ENCODE measurements at places on chromosomes 6 and 20.

GRCh38 chr20:56873836-56874235 is 244.7 kb downstream of the TFAP2C start:
- no peak for DNase-seq

DNA sequence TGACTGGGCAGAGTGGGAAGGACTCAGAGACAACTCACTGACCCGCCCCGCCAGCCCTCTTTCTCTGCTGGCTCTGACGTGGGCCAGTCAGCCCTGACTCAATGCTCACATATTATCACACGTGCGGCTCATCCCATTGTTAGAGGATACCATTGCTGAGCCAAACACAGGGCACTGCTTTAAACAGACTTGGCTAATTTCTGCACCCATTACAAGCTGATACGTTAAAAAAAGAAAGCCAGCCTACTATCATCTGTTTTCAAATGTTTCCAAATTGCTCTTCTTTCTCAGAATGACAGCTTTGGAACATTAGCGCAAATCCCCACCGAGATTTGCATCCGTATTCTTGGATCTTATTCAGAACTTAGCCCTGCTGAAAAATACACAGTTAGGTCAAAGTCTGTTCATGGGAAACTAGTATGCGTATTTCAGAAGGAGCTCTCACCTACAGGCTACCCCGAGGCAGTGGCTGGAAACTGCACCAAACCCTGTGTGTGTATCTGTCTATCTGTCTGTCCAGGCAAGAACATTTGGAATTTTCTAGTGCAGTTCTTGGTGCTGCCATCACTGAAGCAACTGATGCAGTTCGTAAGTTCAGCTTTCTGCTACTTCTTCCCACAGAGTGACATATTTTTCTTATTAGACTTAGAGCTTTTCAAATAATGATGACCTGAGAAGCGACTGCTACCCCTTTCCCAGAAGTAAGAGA is 32.8 kb downstream of the RAMACL start:
- DNase-seq, result no peak

- no peak for DNase-seq
Measured at GRCh38 chr6:133550026-133550425, 308.9 kb downstream of the EYA4 start.

- no peak for DNase-seq
Measured at GRCh38 chr6:3360727-3361045, 96.2 kb downstream of the SLC22A23 start.

DNA sequence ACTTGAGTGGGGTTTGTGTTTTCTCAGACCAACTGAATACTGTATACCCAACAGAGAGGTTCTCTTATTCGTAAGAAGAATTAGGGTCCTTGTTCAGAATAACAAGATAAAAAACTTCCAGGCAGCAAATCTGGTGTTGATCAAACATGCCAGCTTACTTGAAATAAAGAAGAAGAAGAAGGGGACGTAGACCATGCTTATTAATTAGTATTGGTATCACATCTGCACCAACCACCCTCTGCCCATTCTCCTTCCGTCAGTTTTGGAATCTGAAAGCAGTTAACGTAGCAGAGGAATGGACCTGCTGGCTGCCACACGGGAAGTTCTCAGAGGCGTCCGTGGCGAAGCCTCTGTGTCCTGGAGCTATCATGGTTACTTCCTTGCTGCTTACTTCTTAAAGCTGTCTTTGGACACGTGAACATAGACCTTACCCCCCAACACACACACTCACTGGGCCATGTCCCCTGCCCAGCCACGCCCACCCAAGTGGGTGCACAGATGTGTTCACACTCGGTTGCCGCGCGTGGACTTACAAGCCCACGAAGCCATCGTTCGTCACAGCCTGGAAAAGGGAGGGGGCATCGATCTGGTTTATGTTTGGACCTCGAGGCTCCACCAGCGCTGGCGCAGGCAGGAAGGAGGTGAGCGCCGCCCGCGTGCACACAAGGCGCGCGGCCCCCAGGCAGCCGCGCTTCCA is 4.1 kb upstream of the DLL1 start:
- DNase-seq, result no peak

GRCh38 chr6:25327432-25327831 is 48.3 kb downstream of the CARMIL1 start:
- DNase-seq, result no peak

DNA sequence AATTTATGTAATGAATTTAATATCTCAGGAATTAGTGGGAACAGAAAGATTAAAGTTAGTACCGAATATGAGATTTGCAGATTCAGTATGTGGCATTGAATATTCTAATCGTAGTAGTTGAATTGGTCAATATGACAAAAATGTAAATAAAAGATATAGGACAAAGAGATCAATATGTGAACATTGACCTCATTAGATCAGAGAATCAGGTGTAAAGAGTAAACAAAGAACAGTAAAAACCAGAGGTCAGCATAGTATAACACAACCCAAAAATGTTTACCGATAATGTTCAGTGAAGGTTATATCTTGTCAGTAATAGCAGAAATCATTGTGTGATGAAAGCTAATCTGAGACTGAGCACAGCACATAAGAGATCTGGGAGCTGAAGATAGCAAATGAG is 152.0 kb downstream of the FAM83B start:
- DNase-seq, result no peak

DNA sequence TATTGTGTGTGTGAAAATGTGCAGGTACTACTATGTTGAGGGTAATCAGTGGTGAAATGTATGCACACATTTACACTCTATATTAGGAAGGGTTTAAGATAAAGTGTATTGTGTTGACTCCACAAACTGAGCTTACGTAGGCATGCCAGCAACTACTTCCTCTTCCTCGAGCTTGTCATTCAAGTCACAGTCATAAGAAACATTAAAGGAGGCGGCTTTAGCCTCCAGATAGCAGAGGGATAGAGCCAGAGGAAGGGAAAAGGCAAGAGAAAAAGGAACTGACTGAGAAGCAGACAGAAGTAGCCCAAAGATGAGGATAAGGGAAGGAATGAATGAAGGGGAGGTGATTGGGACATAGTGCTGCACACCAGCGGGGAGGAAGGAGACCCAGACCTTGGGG is 55.2 kb downstream of the SMLR1 start:
- no peak for DNase-seq

- DNase-seq, result no peak
Measured at GRCh38 chr6:91415031-91415605, 828.2 kb upstream of the MAP3K7 start.

GRCh38 chr6:10526156-10526555 is 5.0 kb downstream of the GCNT2 start:
- DNase-seq, result no peak

DNA sequence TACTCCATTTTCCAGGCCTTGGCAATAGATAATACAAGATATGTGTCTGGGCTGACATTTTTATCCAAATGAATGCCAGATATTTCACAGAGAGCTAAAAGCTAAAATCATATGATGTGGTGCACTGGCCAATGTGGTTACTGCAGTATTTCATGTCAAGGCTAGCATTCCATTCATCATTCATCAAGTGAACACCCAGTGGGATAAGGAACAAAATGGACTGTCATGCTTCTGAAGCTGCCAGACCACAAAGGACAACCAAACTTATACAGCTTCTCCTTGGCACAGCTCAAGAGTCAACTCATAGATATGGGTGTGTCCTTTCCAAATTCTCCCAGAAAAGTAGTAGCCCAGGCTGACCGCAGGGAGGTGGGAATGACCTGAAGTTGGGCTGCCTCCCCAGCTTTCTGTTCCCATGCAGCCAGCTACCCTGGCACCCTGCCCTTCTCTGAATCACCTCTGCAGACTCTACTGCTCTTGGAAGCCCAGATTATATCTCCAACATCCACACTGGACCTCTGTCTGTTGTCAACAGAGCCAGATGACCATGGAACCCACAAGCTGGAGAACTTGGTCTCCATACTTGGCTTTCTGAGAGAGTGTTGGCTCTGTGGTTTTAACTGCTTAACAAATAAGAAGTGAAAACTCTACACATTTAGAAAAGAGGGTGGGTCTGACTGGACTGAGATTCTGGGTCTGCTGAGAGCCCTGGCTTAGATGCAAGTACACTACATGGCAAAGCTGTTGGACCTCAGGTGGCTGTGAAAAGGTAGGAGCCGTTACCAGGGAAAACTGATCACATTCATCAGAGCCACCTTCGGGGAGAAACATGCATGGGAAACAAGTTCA is 122.8 kb downstream of the ALDH8A1 start:
- no peak for DNase-seq

DNA sequence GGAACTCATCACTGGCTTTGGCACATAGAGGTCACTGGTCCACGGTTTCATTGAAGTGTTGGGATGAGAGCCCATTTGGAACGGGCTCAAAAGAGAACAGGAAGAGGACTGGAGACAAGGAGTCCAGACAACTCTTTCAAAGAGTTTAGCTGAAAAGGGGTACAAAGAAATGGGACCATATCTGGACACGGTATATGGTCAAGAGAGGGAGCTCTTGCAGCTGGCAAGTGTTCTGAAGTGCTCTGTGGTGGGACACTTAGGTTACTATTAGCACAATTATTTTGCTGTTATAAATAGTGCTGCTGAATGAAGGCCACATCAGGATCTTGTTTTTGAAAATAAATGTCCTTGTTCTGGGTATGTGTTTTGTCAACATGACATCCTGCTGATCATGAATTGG is 4.6 kb downstream of the SGK2 start:
- no peak for DNase-seq

DNA sequence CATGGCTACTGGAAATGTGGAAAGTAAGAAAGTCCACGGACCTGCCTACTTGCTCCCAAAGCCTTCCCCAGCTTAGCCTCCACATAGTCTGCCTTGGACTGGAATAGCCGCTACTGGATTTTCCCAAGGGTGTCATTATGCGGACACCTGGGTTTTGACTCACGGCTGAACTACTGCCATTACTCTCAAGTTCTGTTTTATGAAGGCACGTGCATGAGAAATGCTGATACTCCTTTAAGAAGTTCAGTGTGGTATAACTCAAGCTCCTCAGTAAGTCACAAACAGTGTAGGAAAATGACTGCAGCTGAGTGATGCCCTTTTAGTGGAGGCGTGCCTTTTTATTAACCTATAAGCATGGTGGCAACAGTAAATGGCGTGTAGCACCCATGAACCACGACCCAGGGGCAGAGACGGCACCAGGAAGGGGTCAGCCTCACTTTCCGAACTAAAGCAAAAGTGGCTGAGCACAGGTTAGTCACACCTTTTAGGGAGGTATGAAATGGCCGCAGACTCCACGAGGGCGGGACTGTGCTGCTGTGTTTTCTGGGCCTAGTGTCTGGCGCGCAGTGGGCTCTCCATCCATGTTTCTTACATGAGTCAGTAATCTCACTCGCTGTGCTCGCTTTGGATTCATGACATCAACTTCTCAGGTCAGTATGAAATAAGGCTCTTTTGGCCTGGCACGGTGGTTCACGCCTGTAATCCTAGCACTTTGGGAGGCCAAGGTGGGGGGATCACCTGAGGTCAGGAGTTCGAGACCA is 23.9 kb downstream of the PSMG4 start:
- no peak for DNase-seq

DNA sequence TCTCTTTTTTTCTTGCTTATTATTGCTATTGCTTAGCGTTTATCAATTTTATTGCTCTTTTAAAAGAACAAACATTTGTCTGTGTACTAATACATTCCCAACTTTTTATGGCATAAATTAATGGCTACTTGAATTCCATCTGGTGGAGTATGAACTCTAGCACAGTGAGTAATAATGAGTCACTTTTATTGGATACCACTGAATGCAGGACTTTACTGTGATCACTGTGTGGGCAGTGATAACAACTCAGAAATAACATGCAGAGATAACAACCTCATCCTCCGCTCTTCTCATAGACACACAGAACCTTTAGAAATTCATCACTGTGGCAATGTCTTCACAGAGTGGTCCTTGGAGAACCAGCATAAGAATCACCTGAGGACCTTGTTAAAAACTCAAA is 174.9 kb upstream of the PRND start:
- no peak for DNase-seq

DNA sequence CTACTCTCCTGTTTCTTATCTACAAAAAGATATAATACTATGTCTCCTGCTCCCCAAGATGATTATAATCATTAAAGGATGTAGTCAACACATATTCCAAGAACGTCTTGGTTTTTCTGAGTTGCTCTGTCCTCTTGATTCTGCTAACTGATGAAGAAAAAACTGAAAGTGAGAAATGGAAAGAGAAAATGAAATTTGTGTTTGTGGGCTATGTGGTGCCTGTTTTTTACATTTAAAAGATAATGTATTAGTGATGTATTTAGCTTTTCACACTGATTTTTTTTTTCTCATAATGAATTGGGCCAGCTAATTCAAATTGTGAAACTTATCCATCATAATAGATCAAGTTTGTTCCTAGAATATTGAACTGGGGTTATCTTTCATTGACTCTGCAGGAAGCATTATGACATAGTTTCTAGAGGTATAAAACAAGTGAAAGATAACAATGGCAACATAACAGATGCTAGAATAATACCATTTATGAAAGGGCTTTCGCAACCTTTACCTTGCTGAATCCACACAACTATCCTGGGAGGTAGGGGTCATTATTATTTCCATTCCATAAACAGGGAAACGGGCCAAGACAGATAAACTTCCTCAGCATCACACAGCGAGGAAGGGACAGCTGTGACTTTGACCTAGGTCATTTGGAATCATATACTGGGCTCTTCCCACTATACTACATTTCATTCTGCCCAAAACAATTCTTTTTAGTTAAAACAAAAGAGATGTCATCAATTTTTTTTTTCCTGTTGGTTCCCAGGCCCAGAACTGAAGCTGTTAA is 336.7 kb downstream of the GJA1 start:
- DNase-seq, result no peak

- no peak for DNase-seq
Measured at GRCh38 chr6:43715056-43715788, 27.6 kb upstream of the MRPS18A start.

DNA sequence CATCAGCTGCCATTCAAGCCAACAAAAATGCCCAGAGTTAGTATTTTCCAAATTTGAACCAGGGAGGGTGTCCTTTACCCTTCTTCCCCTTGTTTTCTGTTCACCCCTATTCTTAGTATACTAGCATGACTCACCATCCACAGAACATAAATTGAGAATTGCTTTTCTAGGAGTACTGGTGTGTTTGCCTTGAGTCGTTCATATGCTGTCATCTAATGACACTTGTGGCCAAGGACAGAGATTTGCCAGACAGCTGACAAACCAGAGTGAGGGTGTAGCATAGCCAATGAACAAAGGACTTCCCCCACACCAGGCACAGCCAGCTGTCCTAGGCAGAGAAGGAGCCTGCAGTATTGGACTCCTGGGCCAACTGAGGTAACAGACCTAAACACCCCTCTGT is 62.2 kb downstream of the FILIP1 start:
- no peak for DNase-seq

DNA sequence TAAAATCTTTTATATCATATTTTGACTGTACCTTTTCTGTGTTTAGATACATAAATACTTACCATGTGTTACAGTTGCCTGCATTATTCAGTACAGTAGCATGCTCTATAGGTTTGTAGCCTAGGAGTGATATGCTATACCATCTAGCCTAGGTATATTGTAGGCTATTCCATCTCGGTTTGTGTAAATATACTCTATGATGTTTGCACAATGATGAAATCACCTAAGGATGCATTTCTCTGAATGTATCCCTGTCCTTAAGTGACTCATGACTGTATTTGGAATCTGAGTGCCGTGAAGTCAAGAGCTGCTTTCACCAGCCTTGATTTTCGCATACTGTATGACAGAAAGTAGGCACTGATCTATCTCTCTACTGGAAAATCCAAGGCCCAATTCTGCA is 129.9 kb downstream of the UTRN start:
- no peak for DNase-seq

- no peak for DNase-seq
Measured at GRCh38 chr6:167858842-167859664, 32.3 kb downstream of the AFDN start.

GRCh38 chr6:80158478-80158989 is 52.1 kb downstream of the BCKDHB start:
- no peak for DNase-seq
